Fibroblast of skin of left biceps (primary cell): ENCODE measurements at places on chromosomes 6 and 20.

- DNase-seq, result peak; percentile 25
Measured at GRCh38 chr6:73968221-73968757, 272.3 kb downstream of the CD109 start.

GRCh38 chr20:61161726-61162390 is 90.2 kb upstream of the CDH4 start:
- DNase-seq, result no peak

DNA sequence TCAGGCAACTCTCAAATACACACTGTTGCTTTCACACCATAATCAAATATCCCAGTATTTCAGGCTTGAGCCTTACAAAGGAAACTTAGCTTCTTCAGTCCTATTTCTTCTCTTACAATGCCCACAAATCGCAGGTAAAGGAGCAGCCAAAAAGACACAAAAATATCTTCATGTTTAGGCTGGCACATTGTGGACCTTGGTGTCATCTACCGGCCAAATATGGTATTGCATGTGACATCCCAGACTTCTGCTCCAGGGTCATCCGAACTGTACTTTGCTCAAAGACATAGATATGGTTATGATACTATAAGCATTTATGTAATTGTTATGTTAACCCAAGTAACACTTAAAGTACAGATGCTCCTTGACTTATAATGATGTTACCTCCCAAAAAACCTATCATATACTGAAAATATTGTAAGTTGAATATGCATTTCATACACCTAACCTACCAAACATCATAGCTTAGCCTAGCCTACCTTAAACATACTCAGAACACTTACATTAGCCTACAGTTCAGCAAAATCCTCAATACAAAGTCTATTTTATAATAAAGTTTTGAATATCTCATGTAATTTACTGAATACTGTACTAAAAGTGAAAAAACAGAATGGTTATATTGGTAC is 4.6 kb downstream of the OR2H2 start:
- DNase-seq, result no peak

DNA sequence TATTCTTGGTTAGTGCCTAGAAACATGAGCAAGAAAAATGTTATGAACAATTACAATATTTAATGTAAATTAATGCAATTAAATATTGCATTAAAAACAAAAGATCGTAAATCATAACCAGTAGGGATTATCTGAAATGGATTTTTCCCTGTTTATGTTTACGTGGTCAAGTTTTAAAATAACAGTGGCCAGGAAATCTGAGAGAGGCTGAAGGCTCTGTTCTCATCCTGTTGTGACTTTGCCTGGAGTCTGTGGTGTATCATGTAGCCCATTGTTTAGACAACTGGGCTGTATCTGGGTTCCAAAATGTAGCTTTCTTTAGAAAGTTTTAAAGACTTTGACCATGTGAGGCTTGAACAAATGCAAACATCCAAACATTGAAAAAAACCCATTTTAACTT is 2.4 kb downstream of the MYO6 start:
- DNase-seq, result no peak

DNA sequence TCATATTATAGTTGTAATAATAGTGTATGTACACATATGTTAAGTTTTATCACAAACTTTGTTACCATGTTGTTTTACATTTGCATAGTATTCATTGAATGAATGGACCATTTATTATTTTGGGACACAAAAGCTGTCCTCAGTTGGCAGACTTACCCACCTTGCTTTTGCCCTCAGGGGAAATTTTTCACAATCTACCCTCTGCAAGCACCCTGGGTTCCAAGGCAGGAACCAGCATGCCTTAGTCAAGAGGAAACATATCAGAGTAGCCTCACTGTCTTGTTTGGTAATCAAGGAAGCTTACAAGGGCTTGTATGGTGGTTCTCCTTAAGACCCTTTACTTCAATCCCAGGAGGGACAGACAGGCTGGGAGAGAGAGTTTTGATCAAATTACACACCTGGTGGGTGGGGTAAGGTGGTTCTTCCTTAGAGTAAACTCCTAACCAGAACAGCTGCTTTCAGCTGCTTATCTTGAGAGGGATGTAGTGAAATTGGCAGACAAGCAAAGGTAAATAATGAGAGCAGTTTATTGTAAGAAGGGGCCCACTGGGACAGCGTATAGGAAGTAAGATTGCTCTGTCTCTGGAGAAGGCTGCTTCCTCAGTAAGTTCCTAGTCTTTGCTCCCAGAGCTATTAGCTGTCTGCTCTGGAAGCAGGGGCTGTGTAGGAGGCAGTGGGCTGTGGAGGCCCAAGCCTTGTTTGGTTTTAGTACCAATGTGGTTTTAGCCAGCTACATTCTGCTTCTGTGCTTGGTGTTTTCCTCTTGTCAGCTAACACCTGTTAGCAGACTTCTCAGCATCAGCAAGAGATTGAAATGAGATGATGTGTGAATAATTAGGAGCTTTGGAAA is 31.1 kb downstream of the BRPF3 start:
- DNase-seq, result no peak

DNA sequence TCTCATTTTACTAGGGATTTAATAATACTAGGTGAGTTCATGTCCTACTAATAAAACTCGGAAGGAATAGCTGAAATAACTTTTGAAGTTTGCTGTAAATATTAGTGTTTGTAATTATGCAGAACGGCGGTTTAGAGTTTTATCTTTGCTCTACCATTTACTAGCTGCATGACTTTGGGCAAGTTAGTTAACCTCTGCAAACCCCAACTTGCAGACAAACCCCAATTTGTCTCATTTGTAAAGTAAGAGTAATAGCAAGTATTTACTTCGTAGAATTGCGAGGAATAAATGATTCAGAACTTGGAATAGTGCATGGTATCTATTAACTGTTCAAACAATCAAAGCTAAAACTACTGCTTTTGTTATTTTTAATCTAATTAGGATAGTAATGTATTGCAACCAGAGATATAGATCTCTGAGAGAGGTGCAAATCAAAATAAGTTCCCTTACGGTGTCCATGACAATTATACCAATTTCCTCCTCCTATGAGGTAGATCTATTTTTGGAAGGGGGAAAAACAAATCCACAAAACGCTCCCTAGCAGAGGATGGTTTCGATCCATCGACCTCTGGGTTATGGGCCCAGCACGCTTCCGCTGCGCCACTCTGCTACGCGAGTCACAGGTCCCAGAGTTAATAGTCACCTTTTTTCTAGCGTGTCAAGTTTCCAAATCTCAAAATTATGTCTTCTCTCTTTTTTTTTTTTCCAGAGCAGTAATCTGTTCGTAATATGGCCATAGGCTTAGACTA is 35.1 kb upstream of the BTN3A2 start:
- DNase-seq, result no peak

DNA sequence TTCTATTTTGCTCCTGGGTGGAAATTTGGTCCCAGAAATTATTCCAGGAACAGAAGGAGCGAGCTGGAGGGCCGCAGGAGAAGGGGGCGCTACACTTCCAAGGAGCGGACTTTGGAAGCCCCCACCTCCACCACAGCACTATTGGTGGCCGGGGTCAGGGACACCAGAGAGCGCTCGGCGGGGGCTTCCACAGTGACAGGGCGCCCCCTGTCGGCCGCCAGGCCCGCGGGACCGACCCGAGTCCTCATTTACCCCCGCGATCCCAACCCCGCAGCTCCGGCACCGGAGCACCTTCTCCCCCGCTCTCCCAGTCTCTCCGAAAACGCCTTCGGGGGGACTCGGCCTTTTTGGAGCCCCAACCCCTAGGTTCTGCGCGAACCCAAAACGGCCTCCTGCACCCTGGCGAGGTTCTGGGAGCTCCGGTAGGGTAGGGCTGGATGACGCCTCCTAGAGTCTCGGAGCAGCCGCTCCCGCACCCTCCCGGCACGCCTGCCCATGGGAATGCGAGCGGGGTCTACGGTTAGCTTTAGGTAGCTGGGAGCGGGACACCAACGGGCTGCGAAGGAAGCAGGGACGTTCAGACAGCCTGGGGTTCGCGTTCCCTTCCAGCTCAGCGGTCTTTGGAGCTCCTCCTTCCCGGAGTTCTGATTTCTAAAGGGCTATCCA is 2.4 kb upstream of the FOXA2 start:
- DNase-seq, result no peak

- no peak for DNase-seq
Measured at GRCh38 chr6:167763056-167763944, 63.4 kb upstream of the AFDN start.

DNA sequence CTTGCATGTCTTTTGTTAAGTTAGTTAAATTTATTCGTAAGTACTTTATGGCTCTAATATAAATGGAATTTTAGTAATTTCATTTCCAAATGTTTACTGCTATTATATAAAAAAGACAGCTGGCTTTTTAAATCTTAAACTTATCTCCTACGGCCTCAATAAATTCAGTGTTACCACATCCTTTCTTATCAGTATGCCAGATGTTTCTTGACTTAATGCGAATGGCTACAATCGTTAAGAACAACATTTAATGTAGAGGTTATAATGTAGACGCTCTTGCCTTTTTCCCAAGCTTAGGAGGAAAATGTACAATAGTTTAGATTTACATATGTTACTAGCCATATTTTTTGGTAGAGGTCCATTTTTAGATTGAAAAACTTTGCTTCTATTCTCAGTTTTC is 659.4 kb downstream of the TENT5A start:
- no peak for DNase-seq

DNA sequence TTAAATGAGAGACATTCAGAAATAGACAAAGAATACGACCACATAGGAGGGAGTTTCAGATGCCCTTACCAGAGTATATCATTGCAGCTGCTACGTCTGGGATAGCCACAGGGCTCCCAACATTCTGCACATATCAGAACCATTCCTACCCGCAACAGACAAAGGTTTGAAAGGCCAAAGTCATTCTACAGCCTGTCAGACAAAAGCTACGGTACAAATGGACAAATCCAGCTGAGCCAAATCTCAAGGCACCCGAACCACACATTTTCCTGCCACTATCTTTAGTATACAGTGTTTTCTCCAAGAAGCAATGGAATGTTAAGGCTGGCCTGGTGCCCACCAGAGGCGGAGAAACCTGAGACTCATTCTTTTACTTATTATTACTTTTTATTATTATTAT is 30.5 kb upstream of the LYRM2 start:
- DNase-seq, result no peak

DNA sequence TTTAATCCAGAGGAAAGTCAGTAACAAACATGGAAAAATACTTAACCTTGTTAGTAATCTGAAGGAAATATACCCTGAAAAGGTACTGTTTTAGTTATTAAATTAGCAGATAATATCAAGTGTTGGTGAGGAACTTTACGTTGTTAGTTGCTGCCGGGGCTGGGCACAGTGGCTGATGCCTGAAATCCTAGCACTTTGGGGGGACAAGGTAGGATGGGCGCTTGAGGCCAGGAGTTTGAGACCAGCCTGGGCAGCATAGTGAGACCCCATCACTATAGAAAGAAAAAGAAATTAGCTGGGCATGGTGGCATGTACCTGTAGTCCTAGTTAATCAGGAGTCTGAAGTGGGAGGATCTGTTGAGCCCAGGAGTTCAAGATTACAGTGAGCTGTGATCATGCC is 72.7 kb upstream of the DYNLRB1 start:
- no peak for DNase-seq

- DNase-seq, result no peak
Measured at GRCh38 chr20:11686820-11687543, 230.7 kb upstream of the BTBD3 start.

GRCh38 chr20:23151885-23152284 is 65.8 kb upstream of the CD93 start:
- DNase-seq, result no peak
